EL (cell line): ENCODE measurements at places on chromosomes 12 and 14.

DNA sequence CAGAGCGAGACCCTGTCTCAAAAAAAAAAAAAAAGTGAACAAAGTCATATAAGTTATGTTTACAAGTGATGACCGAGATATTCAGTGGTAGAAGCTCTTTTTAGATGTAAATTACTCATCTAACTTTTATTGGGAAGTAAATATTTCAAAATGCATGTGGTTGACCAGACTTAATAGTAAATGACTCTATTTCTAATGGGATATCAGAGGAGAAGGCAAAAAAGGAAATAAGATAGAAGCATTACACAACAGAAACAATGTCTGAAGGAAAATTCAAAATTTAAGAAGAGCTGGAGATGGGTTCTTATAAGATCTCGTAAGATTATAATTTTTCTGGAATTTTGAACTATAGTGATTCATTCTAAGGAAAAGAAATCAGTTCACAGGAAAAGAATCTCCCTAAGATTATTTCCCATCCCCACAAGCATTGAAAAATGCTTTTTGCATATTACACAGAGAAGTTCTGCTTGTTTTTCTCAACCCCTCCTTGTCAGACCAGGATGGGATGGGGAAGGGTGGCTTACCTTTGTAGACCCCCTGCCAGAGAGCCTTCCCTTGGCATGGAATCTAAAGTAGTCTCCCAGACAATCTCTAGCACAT is 63.1 kb upstream of the STK38L start:
- DNase-seq, result no peak

GRCh38 chr12:34022079-34022830 is at the start of gene ALG10:
Gene ALG10, plus strand, starts transcription at chr12:34022496. Its CDS starts 104 bp downstream, at chr12:34022600.
- peak; percentile 98 for DNase-seq

- no peak for DNase-seq
These were observed 17.4 kb downstream of the TMED10 start for GRCh38 chr14:75158843-75159614.

DNA sequence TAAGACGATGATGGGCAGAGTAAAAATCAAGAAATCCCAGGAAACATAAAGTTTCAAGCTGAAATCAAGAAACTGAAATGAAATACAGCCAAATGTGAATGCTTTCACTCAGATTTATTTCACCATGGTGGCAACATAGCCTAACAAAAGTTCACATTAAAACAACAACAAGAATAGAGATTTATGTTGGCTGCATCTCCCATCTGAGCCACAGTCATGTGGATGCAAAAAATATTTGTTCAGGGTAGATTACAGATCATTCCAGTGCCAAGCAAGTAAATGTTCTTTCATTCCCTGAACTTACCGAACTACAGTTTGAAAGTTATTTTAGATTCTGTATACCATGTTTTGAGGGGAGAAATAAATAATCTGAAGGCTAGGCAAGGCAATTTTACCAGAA is 159.9 kb upstream of the TMTC1 start:
- no peak for DNase-seq

DNA sequence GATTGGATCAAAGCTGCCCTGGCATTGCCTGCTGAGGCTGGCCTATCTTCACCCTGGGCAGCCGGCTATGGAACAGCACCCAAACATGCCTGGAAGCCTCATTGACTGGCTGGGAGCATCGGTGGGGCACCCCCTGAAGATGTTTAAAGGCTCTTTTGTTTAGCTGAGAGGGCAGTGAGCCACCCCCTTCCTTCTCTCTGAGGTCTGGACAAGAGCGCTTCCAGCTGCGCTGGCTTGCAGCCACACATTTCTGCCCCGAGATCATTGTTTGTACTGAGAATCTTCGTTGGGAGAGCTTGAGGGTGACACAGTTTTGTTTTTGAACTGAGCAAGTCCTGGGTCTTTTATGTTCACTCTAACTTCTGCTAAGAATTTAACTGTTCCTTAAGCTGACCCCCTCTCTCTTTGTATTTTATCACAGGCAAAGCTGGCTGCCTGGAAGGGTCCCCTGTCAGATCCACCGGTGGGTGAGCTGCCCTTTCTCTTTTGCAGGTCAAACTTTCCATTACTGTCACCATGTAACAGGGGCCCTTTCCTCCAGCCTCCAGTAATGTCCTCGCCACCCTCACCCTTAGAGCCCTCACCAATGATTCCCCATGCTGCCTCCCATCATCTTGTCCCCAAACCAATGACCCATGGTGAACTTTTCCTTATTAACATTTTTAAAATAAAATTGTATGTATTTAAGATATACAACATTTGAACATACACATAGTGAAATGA is 212.2 kb downstream of the KIF26A start:
- DNase-seq, result no peak

DNA sequence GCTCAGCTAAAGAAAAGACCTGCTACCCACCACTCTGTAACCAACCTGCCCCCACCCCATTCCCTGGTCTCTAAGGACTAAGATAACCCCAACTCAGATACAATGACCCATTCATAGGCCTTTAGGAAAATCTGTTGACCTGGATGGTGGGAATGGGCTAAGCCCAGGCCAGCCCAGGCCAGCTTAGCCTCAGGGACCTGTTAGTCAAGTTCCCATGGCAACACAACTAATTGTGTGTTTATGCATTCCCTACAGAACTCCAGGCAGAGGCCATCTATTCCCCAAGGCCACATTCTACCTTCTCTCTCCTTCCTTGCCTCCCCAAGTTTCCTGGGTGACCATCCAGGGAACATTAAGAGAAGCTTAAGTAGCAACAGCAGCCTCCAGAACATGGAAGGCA is 16.1 kb upstream of the KRT8 start:
- DNase-seq, result peak; percentile 28

GRCh38 chr14:81178063-81178462 is 42.7 kb downstream of the GTF2A1 start:
- DNase-seq, result no peak

- DNase-seq, result peak; percentile 93
These were observed 14.3 kb downstream of the FAM181A start for GRCh38 chr14:93941293-93941910.

DNA sequence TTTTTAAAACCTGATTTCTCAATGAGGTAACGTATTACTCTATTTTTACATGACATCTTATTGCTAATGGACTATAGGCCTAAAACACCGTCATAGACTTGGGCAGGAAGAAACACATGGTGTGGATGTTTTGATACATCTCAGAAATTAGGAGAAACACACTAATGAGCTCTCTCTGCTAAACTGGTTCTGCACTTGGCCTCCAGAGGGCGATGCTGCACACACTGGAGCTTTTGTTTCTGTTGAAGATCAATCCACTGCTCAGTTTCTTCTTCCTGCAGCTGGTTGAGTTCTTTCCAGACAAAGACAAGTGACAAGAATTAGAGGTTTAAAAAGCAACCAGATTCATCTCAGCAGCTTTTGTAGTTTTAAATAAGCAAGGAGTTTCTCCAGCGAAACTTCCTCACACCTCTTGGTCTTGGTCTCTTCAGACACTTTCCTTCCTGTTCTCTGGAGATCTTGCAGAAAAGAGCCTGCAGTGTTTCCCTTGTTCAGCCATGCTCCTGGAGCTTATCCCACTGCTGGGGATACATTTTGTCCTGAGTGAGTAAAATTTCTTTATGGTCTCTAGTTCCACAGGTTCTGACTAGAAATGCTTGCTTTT is 178.5 kb upstream of the OR4E1 start:
- peak; percentile 19 for DNase-seq
